ENCODE measurements at places on chromosomes 3 and 15.

GRCh38 chr3:57872606-57873005 lies 116.5 kb downstream of the SLMAP start:
- no peak for DNase-seq

DNA sequence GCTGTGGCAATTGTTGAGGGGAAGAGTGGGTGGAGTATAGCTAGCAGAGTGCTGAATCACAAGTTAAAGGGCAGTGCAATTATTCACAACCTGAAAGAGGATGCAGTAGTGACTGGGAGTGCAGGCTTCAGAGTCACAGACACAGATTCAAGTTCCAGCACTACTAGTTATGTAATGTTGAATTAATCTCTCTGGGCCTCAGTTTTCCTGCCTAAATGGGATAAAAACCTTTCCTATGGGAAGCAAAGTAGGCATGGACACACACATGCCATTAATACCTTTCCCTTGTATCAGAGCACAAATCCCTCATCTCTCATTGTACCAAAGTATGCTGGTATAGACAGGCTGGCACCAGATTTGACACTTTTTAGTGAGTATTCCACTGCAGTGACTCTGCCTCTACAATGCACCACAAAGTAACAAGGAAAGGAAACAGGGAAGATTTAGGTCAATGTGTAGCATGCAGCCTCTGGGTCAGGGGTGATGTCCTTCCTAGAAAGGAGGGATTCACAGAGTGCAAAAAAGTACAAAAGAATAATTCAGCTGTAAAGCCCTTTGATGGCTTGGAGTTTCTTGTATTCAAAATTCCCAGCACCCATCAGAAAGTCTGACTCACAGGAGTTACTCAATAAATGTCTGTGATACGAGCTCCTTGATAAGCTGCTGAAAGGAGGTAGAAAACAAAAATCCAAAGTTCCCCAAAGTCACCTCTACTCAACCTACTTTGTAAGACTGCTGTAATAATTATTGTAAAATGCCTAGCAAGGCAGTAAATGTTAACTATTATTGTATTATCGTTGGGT lies 507.5 kb upstream of the TGFBR2 start:
- no peak for DNase-seq

DNA sequence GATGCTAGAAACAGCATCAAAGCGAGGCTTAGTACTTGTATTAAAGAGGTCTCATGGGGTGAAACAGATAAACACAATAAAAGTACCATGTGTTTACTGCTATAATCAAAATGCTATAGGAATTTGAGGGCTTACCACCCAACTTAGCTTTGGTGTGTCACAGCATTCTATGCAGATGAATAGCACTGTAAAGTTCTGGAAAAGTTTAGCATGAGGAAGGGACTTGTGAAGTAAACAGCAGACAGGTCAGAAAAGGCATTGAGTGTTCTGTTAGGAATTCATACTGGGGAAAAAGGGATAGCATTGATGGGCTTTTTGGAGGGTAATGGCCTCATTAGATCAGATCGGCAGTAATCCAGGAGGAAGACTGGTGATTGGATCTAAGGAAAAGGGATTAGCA lies 505.3 kb downstream of the NLGN1 start:
- DNase-seq = no peak

DNA sequence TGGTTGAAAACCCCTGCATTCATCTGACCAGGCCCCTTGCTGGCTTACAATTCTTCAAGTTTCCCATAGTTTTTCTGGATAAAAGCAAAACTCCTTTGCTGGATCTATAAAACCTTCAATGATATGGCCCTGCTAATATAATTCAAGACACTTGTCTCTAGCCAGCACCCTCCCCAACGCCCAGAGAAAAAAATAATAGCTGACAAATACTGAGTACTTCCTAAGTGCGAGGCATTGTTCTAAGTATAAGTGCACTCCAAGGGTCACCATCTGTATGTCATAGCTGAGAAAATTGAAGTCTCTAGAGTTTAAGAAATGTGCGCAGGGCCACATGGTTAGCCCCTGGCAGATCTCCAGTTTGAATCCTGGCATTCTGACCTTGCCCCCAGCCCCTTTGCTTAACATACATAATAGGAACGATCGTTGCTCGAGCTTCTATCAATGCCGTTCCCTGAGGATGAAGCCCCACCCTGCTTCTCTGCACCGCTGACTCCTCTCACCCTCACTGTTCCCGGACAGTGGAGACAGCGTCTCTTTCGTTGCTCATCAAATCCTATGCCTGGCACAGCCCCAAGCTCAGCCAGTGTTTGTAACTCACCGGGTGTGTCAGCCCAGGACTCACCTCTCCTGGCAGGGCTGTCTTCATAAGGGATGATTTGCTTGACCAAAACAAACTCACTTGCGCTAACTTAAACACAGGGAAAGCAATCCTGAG lies 377.1 kb upstream of the PROK2 start:
- DNase-seq = no peak

DNA sequence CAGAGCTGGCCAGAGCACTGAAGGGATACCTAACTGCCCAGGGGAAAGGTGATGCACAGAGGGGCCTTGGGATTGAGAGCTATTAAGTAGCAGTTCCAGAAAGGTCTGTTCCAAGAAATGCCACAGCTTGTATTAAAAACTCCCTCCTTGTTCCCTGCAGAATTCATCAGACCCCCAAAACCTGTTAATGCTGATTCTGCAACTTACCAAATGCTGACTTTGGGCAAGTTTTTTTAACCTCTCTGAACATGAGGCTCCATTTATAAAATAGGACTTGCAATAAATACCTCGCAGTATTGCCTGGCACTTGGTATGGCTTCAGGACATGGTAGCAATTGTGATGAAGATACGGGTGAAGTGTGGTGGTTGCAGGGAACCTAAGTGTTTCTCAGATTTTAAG lies 30.1 kb upstream of the SYNPR start:
- no peak for DNase-seq

DNA sequence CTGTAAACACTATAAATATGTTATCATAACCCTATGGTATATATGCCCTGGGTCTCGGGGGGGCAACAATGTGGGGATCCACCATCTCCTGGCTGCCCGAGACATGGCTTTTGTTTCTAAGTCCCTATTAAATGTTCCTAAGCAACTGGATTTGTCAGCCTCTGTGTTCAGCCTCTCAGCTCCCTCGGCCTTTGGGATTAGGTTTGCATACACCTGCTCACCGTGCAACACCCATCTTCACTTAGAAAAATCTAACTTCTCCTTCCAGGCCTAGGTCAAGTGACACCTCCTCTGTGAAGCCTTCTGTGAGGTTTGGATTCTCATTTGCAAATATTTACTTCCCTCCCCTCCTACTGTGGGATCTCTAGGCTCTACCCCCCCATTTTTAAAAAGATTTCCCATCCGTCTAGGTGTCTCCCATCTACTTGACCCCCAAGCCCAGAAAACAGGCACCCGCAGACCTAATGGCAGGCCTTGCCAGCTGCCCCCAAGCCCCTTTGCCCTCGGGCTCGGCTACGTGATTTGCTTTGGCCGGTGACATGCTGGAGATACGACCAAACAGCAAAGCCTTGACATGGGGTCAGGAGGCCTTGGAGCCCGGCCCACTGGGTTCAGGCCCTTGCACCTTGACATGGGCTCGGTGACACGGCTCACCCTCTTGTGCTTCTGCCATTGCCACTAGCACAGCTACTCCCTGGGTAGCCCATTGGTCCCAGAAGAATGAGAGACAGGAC lies 66.0 kb upstream of the BLM start:
- DNase-seq = no peak

GRCh38 chr3:183710231-183710630 lies 12.6 kb downstream of the YEATS2 start:
- DNase-seq = no peak

- DNase-seq = no peak
Measured at GRCh38 chr3:126184465-126185000, 4.1 kb upstream of the ALDH1L1 start.

DNA sequence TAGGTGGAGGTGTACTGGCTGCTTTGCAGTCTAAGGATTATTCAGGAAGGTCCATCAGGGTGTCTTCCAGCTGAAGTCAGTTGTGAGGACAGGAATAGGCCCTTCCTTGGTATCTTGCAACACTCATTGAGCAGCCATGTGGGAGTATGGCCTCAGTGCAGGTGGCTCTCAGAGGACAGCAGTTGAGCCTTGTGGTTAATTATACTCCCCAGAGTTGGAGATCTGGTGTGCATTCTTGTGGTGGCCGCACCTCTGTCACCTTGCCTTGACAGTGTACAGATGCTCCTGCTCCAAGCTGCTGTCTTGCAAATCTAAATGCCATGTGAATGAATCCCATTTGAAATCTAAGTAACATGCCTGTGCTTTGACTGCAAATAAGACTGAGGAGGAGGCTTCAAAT lies 339.9 kb upstream of the BCHE start:
- no peak for DNase-seq
